GM12864 (cell line): ENCODE measurements at places on chromosomes 12 and 14.

DNA sequence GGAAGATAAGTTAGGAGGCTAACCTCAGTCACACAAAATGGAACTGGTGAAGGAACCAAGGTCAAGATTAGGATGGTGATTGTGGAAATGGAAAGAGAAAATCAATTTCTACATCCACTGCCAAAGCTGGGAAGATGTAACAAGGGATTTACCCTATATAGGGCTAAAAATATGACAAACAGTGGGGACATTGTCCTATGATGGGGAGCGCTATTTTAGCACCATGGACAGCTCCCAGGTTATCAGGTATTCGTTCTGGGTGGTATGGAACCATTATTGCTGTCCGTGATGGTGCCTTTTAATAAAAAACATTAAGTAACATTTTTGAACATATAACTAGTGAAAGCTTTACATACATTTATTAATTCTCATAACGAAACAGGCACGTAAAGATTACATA is 124.0 kb downstream of the NDUFA12 start:
- DNase-seq, result no peak

DNA sequence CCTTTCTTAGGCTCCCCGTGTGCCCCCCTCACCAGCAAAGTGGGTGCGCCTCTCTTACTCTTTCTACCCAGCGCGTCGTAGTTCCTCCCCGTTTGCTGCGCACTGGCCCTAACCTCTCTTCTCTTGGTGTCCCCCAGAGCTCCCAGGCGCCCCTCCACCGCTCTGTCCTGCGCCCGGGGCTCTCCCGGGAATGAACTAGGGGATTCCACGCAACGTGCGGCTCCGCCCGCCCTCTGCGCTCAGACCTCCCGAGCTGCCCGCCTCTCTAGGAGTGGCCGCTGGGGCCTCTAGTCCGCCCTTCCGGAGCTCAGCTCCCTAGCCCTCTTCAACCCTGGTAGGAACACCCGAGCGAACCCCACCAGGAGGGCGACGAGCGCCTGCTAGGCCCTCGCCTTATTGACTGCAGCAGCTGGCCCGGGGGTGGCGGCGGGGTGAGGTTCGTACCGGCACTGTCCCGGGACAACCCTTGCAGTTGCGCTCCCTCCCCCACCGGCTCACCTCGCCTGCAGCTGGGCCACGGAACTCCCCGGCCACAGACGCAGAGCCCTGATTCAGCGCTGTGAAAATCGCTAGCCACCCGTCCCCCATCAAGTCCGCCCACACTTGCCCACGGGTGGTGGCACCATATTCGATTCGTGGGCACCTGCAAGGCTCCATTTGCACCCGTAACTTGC is 1.3 kb downstream of the TMEM233 start:
- DNase-seq, result no peak

- no peak for DNase-seq
These were observed 10.0 kb upstream of the KRT86 start for GRCh38 chr12:52264435-52264825.

- no peak for DNase-seq
These were observed 2.6 kb upstream of the IFNG-AS1 start for GRCh38 chr12:67986632-67987031.

GRCh38 chr14:88496414-88496813 is 58.4 kb downstream of the PTPN21 start:
- no peak for DNase-seq

DNA sequence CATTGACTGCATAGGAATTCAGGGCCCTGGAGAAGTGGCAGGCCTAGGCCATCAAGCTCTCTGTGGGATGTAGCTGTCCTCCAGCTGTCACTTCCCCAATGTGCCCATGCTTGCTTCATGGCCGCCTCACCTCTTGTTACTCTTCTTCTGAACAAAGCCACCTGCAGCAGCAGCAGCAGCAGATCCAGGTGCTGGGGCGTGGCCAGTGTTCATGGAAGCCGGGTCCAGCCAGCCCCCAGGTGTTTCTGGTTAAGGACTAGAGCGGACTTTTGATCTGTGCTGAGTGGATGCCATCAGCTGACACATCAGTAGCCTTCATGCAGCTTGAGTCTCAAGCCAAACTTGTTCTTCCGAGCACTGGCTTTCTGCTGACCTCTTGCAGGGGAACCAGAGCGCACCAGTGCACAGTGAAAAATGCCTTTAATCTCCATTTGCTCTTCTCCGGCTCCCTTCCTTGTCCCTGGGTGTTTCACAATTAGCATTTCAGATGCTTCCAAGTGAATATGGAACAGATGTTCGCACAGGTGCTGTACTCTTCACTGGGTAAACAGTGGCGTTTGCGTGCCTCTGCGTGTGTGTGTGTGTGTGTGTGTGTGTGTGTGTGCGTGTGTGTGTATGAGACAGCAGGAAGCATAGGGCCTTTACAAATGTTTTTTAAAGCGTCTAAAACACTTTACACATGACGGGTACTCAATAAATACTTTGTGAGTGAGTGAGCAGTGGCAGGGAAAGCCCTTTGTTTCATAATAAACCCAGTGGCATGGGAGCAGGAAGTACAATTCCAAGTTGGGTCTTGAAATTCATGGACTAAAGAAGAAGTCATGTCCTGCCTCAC is 20.1 kb downstream of the TPCN1 start:
- DNase-seq, result no peak

DNA sequence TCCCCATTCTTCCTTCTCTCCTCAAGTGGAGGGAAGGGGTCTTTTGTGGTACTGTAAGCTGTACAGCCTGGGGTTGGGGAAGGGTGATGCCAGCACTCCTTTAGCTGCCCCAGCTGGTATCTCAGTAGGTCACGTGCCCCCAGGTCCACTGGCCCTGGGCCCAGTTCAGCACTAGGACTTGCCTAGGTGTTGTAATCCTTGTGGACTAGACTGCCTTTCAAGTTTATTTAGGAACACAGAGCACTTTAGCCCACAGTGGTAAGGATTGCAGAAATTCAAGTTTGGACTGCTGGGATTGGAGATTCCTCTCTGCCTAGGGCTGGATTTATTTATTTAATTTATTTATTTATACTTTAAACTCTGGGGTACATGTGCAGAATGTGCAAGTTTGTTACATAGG is 569.6 kb downstream of the AACS start:
- DNase-seq, result no peak

- DNase-seq, result peak; percentile 76
These were observed 21.8 kb downstream of the CHST11 start for GRCh38 chr12:104478396-104479122.

DNA sequence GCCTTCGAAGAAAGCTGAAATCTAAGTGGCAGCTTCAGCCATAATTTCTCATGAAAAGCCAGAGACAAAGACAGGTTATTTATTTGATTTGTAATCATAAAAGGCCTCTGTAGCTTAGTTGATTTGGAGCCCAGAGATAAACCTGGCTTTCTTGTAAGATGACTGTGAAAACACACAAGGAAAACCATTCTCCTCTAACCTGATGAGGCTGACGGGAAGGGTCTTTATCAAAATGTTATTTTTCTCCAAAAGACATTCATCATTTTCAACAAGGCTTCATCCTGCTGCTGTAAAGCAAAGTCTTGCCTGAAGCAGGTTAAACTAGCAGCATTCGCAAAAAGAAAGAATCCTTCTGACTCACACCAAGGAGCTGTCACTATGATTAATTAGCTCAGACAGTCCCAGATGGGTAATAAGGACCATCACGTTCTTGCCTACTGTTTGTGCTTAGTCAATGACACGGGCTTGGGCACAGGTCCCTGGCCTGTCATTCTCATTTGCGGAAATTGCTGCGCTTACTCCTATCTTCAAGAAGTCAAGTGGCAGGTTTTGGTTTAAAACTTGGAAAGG is 286.6 kb downstream of the C12orf75 start:
- no peak for DNase-seq

GRCh38 chr12:81492131-81492720 is 266.9 kb downstream of the PPFIA2 start:
- no peak for DNase-seq

GRCh38 chr14:23258256-23258655 is 20.5 kb downstream of the RNF212B start:
- DNase-seq, result no peak

DNA sequence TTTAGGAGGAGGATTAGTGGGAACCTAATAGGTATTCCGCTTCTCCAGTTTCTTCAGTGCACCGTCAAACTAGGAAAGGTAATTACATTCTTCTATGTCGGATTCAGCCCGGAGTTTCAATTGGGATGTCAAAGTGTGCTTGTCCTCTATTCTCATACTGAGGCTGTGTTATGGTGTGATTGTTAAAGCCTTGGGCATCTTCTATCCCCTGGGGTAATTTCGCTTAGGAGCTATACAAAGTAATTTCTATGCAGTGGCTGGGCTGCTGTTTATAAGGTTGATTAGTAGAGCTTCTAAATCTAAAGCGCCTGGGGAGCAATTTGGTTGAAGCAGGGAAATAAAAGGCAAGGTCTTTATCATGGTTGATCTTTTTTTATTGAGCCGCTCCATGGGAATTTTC is 399.6 kb downstream of the ZFP36L1 start:
- no peak for DNase-seq
